ENCODE measurements at places on chromosomes 7 and 10. TPM values are rescaled to one million over a fixed set of nuclear protein-coding genes. Genes with fewer than 3 reads are reported as not detected.

The SFMBT2 gene
- total RNA-seq, result 50.6 TPM

The PRPS1L1 gene
- not detected for total RNA-seq

The DOCK4 gene
- total RNA-seq, result 1.7 TPM

The SEMA3E gene
- not detected for total RNA-seq

The SPDYE2 gene
- total RNA-seq, result not detected

The GPR37 gene
- not detected for total RNA-seq
